Head of caudate nucleus (tissue), 42 donors: ENCODE measurements at places on chromosomes 2 and 18.
A peak's percentile ranks its signal among the peaks of the same experiment; 100 is the strongest.

GRCh38 chr2:56812432-56812831 is 628.6 kb downstream of the CCDC85A start:
- no peak for DNase-seq

GRCh38 chr2:42207826-42208225 is 38.7 kb downstream of the EML4 start:
- DNase-seq, result no peak

GRCh38 chr18:59539108-59539507 is 158.1 kb downstream of the CCBE1 start:
- no peak for DNase-seq

DNA sequence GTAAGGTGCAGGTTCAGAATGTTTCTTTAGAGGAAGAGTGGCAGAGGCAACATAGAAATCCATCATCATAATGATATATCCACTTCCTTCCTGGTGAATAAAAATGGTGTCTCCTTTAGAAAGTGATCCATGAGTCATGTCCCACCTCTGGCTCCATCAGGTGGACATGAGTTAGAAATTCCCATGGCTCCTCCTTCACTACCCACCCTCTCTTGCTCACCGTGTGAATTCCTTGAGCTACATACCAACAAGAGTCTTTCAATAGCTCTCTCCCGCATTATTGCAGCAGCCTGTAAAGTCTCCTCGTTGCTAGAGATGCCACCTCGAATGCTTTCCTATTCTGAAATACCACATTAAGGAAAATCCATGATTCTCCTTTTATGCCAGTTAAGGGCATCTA is 317.6 kb downstream of the LNPK start:
- no peak for DNase-seq

GRCh38 chr2:147037048-147037447 is 807.8 kb upstream of the ACVR2A start:
- no peak for DNase-seq

DNA sequence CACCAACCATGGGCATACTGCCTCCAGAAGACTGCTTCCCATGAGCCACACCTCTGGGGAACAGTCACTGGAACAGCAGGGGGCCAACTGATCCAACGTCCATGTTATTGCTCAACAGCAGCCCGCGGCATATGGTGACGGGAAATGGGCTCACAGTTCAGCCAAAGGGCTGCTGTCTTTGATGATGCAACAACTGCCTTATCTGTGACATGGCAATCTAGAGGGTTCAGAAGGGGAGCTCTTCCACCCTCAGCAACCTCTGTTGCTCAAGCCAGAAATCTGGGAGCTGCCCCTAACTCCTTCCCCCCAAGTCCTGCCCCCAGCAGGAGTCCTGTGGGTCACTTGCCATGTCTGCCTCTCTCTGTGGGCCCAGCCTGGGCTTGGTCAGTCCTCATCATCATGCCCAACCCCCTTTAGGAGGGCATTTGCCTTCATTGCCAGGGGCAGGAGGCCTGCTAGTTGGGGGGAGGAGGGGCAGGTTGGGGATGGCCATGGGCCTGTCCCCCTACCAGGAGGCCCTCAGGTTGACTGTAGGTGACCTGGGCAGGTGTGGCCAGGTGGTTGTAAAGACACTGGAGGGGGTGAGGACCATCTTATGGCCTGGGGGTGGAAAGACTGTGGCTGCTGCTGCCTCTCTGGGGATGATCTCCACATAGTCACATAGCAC is 212.9 kb downstream of the CYP26B1 start:
- no peak for DNase-seq

DNA sequence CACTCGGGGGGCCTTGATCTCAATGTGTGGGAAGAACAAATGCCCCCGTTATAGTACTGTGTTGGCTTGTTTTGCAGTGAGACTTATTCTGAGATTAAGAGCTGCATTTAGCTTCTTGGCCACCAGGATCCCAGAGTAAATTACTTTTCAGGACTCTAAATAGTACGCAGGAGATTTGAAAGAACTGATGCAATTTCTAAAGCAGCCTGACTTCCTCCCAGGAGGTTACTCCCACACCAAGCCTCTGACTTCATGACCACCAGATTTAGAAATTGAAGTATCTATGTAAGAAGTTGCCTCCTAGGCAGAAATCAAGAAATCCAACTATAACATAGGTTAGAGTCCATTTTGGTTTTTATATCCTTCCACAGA is 67.0 kb downstream of the FEZ2 start:
- no peak for DNase-seq

DNA sequence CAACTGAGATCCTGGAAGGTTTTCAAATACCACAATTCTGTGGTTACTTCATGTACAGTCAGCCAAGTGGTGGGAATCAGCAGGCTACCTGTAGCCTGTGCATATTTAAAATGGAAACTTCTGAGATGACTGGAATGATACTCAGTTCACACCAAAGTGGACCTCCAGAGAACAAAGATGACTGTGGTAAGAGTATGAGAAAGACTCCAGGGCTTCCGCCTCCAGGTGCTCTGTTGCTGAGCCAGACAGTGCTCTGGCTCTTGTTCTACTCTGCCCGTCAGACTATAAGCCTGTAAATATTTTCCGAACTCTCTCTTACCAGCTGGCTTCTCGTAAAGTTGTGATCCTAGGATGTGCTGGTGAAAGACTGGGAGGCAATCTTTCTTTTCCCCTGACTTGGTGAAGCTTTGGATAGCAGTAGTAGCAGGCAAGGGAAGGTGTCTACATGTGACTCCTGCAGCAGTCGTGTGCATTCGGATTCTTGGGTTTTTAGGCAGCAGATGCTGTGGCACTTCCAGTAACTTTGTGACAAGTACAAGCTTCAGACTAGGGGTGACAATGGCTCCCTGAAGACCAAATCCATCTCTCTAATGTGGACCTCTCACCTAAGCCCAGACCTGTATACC is 23.1 kb downstream of the ST3GAL5 start:
- no peak for DNase-seq

- DNase-seq, result no peak
Observed at GRCh38 chr2:84808279-84808678, 72.6 kb downstream of the TRABD2A start.

GRCh38 chr2:191463790-191464189 is 214.1 kb upstream of the NABP1 start:
- no peak for DNase-seq

GRCh38 chr2:144131042-144131441 is 388.9 kb downstream of the ZEB2 start:
- no peak for DNase-seq

GRCh38 chr2:10700078-10700803 is 10.5 kb upstream of the NOL10 start:
- DNase-seq, result no peak

DNA sequence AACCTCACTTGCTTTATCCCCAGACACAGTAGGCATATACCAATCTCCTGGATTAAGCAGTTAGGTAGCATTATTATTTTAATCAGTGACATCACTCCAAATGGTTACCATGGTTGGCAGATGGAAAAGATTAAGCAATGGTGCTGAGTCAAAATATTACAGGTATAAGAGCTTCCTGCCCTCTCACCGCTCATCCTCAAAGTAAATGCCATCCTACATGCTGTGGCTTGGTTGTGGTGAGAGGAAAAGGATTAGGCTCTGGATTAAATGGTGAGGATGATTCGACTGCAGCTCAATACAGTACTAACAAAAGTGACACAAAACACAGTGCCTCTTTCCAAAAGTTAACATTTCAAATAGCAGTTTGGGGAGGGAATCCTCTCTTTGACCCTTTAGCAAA is 108.9 kb upstream of the ACAA2 start:
- no peak for DNase-seq

DNA sequence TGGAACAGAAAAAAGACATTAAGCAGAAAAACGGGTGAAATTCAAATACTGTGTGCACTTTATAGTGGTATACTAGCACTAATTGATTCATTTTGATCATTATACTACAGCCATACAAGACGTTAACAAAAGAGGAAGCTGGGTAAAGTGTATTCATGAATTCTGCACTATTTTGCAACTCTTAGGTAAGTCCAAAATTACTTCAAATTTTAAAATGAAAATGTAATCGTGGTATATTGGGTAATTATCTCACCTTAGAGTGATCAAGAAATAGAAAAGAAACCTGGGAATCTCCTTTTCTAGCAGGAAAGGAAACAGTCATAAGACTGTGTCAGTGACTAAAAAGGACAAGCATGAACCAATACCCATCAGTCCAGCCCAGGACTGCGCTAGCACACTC is 5.4 kb downstream of the TGFBRAP1 start:
- no peak for DNase-seq

- no peak for DNase-seq
Observed at GRCh38 chr2:39849982-39850526, 71.0 kb upstream of the THUMPD2 start.

- peak; percentile 92 for DNase-seq
Observed at GRCh38 chr2:230712443-230713330, at the start of gene CAB39. TSS of gene CAB39 (plus strand) at chr2:230712842. CDS start at chr2:230760002, 47,160 bp downstream.

- DNase-seq, result no peak
Observed at GRCh38 chr2:216539791-216540241, 41.2 kb downstream of the RPL37A start.

DNA sequence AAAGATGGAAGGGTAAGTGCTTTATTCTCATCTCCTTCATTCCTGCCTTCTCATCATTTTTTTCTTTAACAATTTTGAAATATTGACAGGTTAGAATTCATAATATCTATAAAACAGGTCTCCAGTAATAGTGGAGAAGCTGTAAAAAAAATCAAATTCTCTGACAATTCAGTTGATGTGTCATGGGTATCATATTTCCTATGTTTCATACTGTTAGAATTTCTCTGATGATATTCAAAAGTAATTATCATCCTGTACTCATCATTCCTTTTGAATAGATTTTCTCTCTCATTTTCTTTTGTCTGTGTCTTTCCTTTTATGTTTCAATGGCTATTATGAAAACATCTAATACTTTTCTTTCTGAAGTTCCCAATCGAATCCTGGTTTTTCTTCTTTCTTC is 97.7 kb downstream of the CPS1 start:
- DNase-seq, result no peak

DNA sequence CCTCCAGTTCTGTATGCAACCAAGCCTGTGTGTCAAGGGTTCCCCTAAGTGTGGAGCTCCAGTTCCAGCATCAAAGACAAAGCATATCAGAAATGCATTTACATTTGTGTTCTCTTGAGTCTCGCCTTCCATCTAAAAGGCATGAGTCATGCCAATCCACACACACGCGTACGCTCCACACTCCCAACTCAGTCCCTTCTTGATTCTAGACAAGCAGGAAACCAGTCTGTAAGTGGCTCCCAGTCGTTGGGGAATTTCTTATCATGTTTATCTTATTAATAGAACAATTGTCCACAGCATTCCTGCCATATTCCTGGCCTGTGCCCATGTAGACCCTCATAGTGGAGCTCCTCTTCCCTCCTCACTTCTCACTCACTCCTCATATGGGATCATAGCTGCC is 86.4 kb upstream of the SLC35G4 start:
- DNase-seq, result no peak

- DNase-seq, result no peak
Observed at GRCh38 chr2:236286873-236287545, 22.8 kb upstream of the ASB18 start.

DNA sequence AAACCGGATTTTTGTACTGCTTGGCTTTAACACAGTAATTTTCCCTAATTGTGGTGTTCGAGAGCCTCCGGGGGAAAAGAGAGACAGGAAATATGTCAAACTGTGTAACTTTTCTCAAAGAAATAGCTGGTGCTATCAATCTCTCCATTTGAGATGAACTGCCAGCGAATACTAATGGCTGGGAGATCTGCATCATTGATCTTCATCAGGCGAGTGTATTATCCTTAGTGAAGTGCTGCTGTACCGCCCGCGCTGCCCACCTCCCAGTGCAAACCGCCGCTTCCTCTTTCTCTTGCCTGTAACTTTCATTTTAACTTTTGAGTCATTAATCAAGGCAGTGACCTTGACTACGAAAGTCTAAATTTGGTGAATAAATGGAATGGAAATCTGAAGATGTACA is 246.1 kb upstream of the ST6GAL2 start:
- DNase-seq, result no peak

GRCh38 chr18:26470011-26470637 is 78.2 kb downstream of the KCTD1 start:
- no peak for DNase-seq

GRCh38 chr2:46181789-46182530 is 115.2 kb upstream of the EPAS1 start:
- DNase-seq, result no peak

DNA sequence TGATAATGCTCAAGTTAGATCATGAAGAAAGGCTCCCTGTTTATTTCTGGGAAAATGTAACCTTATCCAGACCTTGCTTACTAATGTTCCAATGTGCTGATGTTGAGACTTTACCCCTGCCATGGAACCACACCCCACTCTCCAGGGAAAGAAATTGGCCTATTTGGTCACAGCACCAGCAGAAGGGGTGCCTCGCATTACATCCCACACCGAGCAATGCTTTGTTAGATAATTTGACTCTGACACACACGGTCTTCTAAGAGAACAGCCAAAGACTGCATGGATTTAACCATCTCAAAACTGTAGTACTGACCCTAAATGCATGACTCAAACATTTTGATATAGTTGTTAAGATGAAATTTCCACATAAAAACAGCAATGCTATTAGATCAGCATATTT is 152.1 kb upstream of the CCDC150 start:
- DNase-seq, result no peak

GRCh38 chr2:129771418-129772189 is 207.9 kb upstream of the RAB6C start:
- no peak for DNase-seq

GRCh38 chr2:223203971-223204929 is 152.3 kb downstream of the KCNE4 start:
- no peak for DNase-seq

DNA sequence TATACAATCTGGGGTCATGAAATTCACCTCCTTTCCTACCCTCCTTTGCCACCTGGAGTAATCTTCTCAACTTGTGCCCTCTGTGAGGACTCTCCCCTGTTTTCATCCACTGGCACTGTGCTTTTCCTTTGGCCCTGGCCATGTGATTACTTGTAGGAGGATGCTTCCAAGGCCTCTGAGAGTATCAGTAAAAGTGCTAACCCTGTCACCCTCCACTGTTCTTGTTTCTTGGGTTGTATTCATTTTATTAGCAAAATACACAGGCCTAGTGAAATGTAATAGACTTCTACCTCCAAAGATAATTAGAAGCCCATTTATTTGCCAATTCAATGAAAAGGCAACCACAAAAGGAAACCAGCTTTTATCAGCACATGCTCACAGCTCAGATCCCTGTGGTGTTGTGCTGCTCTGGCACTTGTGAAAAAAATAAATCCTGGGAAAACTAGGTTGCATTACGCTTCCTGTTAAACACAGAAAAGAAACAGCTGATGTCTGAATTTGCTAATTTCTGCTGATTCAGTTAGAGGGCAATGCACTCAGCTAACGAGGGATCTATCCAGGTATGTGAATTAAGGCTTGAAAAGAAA is 357.5 kb upstream of the ETAA1 start:
- no peak for DNase-seq
